Hematopoietic multipotent progenitor cell (in vitro differentiated cells): ENCODE measurements at places on chromosomes 12 and 14. TPM values are rescaled to one million over a fixed set of nuclear protein-coding genes. Genes with fewer than 3 reads are reported as not detected.

DNA sequence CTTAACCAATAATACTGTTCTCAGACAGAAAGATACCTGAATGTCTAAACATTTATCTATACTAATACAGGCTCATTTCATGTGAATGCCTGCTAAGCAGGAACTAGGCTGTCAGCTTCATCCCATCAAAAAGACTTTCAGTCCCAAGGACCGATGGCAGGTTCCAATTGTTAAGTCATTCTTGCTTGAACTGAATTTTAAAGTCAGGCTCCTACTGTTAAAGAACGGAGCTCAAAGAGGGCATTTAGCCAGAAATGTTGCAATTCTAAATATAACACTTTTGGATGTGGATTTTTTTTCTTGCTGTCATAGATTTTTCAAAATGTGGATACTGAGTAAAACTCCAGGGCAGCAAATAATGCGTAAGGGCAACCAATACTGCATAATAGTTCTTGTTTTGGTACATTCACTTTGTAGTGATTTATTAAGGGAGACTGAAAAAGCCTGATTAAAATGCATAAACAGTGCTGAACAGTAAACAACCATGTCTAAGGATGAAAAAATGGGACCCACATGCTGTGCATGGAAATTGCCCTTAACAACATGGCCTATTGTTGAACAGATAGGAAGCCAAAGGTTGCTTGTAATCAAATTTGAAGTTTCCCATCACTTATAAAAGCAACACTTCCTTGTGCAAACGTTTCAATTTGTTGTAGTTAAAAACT is 38.6 kb upstream of the DBX2 start:
- DNase-seq = no peak

DNA sequence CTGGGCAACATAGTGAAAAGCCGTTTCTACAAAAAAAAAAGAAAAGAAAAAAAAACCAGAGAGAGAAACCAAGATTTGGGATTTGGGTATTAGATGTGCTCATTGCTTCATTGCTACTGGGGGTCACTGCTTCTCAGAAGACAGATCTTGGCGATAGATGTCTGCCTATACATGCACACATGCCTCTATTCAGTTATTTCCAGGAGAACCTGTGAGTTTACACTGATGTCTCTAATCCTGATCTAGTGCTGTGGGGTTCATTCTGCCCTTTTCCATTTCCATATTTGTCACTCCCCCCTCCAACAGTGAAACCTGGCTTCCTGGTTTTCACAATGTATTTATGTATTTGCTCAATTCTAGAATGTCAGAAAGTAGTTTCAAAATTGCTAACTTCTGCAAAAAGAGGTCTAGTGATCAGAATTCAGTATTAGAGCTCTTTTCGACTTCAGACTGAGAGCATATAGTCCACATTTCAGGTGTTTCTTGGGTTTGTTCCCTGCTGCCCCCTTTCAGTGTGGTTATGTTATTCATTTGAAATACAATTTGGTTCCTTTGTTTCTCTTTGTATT is 111.0 kb downstream of the SLC25A47 start:
- DNase-seq = no peak

GRCh38 chr12:15477761-15478160 is 155.5 kb downstream of the PTPRO start:
- DNase-seq = no peak

- no peak for DNase-seq
Observed at GRCh38 chr14:92556255-92556741, 42.7 kb downstream of the RIN3 start.

DNA sequence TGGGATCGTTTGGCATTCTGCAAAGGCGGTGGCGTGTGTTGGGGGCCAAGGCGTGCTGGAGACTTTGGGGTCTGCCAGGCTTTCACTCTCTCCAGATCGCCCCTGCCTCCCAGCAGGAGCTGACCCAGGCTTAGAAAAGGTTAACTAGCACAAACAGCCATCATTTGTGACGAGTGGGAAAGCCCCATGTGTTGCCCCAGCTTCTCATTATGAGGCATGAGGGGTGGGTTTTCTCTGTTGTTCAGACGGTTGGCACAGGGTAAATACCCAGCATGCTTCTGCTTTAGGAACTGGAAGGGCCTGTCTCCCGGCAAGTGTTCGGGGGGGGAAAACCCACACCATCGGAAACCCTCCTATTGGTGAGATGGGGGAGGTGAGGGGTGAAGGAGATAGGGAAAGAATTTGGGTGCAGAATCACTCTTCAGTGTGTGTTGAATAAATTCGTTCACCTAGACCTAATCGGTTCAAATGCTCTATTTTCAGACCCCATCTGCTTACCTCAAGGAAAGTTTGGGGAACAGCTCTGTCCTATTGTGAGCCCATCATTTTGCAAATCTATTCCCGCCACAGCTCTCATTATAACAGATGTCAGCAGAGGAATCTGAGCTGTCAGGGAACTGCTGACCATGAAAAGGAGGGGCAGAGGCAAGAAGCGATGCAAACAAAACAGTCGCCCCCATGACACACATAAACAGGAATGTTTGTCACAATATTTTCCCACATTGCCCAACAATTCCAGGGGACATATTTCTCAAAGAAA is 34.7 kb upstream of the C12orf42 start:
- DNase-seq = no peak

DNA sequence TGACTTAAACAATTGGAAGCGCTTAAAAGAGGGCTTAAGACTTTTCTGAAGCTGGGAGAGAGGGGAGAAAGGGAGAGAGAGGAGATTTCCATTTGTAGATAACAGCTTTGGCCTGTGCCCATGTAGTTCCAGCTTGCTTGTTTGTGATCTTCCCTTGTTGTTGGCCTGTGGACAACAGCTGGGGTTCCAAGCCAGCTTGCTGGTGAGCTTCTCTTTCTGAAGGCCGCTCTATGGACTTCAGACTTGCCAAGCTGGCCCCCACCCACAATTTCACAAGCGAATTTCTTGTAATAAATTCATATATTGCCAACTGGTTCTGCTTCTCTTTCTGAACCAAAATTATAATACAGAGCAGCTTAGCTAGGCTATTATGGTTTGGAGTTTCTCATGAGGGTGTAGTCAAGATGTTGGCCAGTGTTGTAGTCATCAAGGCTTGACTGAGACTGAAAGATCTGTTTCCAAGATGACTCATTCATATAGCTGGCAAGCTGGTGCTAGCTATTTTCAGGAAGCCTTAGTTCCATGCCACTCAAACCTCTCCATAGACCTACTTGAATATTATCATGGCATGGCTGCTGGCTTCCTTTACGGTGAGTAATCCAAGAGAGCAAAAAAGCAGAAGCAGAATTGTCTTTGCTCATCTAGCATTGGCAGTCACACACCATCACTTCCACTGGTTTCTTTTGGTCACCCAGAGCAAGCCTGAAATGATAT is 89.4 kb downstream of the ATP23 start:
- no peak for DNase-seq

GPRC5D gene
- total RNA-seq = not detected
